Activated CD4-positive, alpha-beta T cell treated with anti-CD3 and anti-CD28 coated beads, Interleukin-2, amount 50 U/mL, for 24 hours (primary cell): ENCODE measurements at places on chromosomes 16 and 17.

DNA sequence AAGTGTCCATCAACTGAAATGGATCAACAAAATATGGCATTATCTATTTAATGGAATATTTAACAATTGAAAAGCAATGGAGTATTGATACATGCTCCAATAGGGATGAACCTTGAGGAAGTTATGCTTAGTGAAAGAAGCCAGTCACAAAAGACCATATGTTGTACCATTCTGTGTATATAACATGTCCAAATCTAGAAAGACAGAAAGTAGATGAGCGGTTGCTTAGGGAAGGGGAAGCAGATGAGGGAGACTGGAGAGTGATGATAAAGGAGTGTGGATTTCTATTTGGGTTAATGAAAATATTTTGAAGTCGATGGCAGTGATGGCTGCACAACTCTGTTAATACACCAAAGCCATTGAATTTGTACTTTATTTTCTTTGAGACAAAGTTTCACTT is 8.5 kb upstream of the ERN1 start:
- no peak for DNase-seq

- no peak for DNase-seq
These were observed 23.6 kb downstream of the CENPV start for GRCh38 chr17:16329519-16330271.

DNA sequence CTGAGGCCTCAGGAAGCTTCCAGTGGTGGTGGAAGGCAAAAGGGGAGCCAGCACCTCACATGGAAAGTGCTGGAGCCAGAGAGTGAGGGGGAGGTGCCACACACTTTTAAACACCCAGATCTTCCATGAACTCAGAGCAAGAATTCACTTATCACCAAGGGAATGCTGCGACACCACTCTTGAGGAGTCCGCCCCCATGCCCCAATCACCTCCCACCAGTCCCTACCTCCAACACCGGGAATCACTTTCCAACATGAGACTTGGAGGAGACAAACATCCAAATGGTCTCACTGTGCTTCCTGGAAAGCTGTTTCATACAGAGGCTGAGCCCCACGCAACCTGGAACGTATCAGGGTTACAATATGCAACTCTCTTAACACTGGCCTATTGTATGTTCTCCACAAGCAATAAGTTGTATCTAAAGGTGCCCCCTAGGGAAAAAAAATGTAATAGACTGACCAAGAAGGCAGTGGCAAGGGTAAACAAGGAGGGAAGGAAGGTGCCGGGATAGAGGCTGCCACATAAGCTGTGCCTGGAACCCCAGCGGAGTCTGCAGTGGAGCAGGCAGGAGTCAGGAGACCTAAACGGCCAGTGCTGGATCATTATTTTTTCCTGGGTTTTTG is 106.7 kb upstream of the FOXF1 start:
- DNase-seq, result no peak

- no peak for DNase-seq
These were observed 85.8 kb downstream of the GNAO1 start for GRCh38 chr16:56277075-56277474.

DNA sequence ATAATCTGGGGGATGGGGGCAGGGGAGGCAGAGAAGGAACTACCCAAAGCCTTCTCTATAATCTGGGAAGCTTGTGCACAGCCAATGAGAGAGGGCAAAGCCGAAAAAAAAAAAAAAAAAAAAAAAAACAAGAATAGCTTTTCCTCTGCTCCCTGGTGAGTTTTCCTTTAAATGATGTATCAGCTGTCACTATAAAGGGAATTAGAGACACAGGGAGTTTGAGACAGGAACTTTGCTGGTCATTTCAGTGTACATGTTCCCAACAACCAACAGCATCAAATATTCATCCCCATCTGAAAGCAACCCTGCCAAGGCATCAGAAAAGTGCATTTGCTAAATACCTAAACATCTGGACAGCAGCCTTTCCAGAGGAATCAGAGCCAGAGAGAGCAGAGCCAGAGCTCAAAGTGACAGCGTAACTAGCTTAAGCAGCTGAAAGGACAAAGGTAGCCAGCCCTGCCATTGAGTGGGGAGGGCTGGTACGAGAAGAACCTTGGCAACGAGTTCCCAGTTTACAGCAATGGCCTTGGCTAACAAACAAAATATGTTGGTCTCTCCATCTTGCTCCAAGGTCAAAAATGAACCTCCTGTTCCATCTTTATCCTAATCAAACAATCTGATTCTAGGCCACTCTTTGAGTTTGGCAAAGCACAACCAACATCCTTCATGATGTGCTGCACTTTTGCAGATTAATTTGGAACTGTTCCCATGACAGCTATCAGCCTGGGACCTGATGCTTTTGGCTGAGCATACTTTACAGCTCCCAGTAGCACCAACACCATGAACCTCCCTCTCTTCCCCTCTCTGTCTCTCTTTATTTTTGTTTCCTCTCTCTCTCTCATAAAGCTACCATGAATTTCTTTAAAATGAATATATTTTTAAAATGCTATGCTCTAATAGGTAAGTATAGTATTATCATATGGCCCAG is 143.7 kb upstream of the GNAO1 start:
- DNase-seq, result no peak

- no peak for DNase-seq
These were observed 2.1 kb upstream of the GSDMB start for GRCh38 chr17:39920218-39921210.

DNA sequence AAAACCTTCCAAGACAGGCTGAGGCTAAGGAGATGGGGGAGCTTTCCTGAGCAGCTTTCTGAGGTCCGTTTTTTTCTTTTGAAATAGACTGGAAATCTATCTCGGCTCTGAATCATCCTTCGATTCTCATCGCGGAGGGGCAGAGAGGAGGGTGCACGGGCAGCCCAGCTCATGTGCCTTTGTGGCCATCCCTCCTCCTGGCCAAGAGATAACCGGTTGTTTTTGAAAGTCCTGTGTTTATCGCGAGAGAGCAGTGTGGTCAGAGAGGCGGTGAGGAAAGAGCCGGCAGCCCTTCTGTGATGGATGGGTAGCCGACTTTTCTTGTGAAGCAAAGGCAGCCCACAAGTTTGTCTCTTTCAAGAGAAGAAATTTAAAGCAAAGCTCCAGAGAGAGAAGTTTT is 191.6 kb downstream of the CCDC182 start:
- no peak for DNase-seq

- no peak for DNase-seq
These were observed 2.0 kb downstream of the MRM3 start for GRCh38 chr17:784143-784542.

DNA sequence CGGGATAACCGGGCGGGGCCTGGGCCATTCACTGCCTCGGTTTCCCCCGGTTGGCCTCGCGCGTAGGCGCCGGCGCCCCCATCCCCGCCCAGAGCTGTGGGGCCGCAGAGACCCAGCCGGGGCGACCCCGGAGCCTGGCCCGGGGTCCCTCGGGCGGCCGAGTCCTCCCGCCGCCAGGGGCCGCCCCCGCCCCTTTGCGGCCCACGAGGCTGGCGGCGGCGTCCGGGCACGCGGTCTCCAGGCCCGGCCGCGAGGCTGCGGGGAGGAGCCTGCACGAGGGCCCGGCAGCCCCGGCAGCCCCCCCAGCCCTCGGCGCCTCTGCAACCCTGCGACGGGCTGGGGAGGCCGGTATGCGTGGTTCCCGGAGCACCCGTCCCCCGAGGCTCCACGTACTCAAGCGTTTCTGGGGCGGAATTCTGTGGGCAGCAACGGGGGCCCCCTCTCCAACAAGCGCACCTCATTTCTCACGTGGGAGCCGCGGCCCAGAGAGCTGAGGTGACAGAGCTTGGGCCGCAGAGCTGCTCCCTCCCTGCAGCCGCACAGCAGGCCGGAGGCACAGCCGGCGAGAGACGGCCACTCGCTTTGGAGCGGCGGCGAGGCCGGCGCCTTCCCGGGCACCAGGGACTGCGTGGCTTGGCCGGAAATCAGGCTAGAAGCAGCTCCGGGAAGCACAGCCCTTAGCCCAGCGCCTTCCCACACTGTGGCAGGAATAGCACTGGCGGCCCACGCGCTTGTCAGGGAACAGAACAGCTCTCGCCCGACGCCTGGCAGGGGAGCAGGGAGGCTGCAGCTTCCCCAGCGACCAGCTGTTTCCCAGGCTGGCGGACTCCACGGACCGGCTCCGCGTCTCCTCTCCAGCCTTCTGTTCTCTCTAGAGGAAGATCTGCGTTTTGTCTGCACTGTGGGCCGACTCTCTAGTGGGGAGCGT is 867 bp upstream of the LIMD2 start:
- DNase-seq, result no peak

DNA sequence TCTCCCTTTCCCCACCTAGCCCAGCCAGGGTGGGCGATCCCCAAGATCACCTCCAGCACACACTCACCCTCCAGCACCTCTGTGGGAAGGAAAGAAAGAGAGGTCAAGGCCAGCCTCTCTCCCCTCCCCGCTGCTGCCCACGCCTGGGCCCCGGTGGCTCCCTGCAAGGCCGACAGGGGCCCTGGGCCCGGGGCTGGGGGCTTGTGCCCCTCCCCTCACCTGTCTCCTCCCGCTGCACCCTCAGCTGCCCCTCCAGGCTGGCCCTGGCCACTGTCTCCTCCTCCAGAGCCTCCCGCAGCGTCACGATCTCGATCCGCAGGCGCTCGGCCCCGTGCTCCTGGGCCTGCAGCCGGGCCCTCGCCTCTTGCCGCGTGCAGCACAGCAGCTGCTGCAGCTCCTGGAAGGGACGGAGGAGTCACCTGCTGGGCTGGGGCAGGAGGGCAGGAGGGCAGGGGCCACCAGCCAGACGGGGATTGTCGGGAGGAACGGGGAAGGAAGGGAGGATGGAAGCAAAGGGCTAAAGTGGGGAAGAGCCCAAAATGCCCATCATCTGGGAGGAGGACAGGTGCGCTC is 19.2 kb downstream of the RABEP2 start:
- DNase-seq, result no peak

GRCh38 chr16:14559809-14560241 is 70.2 kb downstream of the PARN start:
- no peak for DNase-seq
